Fibroblast of skin of left biceps (primary cell): ENCODE measurements at places on chromosomes 7 and 10.

DNA sequence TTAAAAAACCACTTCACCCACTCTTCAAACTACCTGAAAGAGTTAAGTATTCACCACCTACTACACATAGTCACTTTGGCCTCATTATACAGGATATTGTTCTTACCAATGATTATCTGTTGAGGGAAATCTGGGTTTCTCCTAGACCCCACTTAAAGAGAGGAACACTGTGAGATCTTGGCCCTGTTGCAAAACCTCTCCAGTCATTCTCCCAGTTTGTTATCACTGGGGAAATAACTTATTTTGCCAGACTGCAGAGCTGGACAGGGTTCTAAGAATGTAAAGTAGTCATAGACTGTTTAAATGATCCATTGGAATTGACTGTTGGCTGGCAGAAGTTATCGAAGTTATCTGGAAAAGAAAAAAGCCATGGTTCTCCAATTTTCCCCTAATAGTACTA lies 143.8 kb downstream of the HGF start:
- no peak for DNase-seq

DNA sequence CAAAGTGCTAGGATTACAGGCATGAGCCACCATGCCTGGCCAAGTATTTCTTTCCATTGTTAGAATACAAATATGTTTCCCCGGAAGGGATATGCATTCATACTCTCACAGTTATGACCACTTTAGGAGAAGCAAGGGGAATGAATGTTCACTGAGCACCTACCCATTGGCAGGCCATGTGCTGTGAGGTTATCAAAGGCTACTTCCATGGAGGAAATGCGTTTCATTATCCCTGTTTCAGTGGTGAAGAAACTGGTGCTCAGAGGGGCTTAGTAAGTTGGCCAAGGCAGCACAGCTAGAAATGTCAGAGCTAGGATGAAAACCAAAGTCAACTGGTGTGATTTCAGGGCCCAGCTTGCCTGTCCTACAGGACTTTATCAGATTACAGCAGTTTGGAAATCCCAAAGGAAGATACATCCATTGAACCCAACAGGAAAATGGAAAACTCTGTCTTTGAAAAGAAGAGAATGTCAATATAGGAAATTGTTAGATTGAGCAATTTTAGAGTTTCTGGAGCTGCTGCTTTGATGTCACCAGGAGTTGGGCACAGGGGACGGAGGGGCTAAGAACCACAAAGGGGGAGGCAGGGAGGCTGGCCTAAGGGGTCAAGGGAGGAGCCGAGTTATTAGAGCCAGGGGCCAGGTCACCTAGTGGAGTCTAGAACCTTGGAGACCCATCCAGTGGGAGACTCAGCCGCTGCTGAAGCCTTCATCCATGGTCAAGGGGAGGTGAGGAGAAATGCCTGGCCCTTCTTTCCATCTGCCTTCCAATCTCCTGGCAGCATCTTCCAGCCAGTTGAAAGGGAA lies 319.8 kb downstream of the FRMD4A start:
- DNase-seq = no peak

DNA sequence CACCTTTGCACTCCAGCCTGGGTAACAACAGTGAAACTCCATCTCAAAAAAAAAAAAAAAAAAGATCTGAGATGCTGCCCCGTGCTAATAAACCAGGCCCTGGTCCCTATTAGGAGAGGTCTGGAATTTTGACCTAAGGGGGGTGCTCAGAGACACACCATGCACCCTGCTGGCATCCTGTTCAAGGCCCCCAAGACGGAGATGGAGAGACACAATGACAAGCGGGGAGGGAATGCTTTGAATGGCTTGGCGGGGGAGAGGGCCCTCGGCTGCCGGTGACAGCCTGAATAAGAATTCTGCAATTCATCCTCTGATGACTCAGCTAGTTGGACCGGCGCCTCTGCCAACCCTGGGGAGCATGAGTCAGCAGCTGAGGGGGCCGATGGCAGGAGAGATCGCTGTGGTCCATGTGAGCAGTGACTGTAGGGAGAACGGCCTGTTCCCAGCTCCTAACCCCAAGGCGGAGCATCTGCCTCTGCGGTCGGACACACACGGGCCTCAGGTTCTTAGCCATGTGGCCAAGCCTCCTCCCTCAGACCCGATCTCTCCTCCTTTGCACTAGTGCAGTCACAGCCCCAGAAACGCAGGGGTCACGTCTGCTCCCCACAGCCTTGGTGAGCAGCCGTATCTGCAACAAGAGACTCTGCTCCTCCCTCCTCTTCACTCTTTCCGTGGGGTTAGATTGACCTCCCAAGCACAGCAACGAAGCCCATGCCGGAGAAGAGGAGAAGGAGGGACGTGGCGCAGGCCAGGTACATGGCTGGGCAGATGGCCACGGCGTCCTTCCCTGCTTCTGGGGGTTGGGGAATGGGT lies 14.9 kb downstream of the TRIM56 start:
- peak; percentile 97 for DNase-seq

DNA sequence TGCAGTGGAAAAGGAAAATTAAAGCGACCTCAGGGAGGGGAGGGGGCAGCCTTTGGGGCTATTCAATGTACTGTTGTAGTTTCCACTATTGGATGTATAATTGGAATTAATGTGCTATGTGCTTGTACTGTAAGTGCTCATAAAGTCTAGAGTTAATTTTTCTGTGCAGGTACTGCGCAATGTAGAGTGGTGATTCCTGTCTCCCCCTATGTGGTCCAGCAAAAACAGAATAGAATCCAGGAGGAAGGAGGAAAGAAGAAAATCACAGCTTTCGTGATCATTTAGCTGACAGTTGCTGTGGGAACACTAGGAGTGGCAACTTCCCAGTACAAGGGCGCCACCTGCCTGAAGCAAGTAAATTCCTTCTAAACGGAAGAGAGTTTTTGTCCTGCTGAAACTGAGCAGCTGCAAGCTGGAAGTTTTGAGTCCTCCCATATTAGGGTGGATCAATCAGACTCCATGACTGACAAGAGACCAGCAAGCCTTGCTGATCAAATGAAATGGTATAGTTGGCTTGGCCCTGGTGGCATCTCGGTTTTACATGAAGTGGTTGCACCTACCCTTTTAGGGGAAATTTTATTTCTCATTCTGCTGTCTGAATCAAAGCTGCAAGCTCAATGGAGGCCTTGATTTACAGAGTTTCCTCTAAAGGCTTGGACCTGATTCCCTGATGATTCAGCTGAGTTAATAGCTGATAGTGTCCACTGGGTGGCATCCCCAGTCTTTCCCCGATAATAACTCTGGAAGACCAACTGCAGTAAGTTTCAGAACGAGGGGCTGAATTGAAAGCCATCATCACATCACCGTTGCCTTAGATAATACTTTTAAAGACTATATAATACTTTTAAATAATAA lies 299.8 kb downstream of the HGF start:
- DNase-seq = peak; percentile 18

- DNase-seq = no peak
Measured at GRCh38 chr7:33781796-33782195, 123.5 kb upstream of the BMPER start.

DNA sequence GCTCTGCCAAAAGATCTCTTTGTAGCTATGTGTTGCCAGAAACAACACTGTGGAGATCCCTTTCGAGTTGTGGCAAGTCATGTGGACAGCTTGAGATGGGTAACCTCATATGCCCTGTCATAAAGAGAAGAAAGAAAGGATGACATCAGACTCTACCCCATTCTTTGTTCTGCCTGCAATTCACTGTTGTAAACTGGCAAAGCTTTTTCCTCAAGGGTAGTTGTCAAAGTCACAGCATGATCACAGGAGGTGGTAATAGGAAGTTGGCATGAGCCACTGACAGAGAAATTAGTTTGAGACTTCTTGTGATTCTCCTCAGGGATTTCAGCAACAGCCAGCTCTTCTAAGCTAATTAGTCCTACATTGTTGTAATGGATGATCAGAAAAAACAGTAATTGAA lies 19.4 kb upstream of the MINDY3 start:
- DNase-seq = no peak

GRCh38 chr10:71187197-71187596 lies 25.2 kb upstream of the UNC5B start:
- no peak for DNase-seq

- no peak for DNase-seq
Measured at GRCh38 chr10:119784340-119785067, 58.7 kb downstream of the INPP5F start.

DNA sequence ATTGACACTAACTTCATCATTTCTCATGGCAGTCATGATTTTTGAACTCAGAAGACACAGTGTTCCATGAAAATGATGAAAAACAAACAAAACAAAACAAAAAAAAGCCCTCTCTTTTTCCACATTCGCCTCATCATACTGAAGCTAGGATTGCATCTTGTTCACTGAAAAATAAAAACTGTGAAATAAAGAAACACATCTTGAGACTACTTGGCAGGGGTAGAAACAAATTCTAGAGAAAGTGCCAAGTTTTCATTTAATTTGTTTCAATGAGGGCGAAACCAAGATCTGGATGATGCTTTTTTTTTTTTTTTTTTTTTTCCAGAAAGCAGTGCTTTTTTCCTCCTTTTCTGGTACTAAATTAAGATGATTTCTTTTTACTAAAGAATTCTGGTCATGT lies 350.4 kb upstream of the ETV1 start:
- DNase-seq = no peak

- peak; percentile 25 for DNase-seq
Measured at GRCh38 chr7:71735961-71736556, 604.1 kb downstream of the GALNT17 start.

- DNase-seq = no peak
Measured at GRCh38 chr10:93954726-93955363, 38.9 kb upstream of the PLCE1 start.

- no peak for DNase-seq
Measured at GRCh38 chr10:88103576-88103975, 240.2 kb downstream of the PTEN start.
